Lung microvascular endothelial cell (primary cell): ENCODE measurements at places on chromosomes 7 and 10. TPM values are rescaled to one million over a fixed set of nuclear protein-coding genes. Genes with fewer than 3 reads are reported as not detected.

DENND2A gene
- total RNA-seq = 0.22 and 1.6 TPM in 2 replicates

GIMAP7 gene
- 44.2 and 104 TPM in 2 replicates for total RNA-seq

DNA sequence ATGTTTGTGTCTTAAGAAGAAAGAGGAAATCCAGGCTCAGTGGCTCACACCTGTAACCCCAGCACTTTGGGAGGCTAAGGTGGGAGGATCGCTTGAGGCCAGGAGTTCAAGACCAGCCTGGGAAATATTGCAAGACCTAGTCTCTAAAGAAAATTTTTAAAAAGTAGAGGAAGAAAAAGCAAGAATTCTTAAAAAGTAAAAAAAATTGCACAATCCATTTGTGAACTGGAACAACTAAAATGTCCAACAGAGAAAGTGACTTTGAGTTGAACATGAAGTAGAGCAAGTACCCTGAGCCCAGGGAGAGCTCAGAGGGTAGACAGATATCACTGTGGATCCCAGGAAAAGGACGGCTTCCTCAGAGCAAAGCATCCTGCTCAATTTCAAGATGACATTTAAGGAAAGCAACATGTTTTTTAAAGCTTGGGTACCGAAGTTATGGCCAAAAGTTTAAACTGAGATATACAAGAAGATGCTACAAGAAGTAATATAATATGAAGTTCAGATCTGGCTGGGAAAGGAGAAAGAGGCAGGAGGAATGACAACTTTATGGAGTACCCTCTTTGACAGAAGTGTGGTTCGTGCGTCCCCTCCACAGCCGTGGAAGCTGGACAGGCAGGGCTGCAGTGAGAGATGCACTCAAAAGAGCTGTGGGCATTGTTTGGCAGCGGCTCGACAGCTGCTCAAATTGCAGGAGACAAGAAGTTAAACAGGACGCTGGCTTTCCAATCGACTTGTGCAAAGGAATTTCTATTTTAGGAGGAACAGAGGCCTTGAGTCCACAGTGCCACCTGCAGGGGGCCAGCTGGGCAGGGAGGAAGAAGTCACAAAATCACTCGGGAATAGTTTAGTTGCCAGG lies 201.3 kb downstream of the JCAD start:
- peak; percentile 91 for DNase-seq

DNA sequence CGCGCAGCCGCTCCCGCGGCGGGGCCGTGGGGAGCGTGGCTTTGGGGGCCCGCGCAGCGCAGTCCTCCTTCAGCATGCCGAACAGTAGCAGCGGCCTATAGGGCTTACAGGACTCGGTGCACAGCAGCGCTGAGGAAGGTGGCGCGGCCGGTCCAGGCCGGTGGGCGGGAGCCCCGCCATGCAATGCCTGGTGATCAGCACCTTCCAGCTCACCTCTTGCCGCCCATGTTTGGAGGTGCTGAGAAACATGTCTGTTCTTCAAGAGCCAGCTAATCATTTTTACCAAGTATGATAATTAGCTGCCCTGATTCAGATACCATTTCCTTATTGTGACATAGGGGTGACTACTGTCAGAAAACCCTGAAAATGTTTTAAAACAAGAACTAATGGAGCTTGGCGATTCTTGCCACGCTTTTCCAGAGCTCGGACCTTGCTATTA lies 33.5 kb upstream of the SFTPD start:
- DNase-seq = peak; percentile 3

DNA sequence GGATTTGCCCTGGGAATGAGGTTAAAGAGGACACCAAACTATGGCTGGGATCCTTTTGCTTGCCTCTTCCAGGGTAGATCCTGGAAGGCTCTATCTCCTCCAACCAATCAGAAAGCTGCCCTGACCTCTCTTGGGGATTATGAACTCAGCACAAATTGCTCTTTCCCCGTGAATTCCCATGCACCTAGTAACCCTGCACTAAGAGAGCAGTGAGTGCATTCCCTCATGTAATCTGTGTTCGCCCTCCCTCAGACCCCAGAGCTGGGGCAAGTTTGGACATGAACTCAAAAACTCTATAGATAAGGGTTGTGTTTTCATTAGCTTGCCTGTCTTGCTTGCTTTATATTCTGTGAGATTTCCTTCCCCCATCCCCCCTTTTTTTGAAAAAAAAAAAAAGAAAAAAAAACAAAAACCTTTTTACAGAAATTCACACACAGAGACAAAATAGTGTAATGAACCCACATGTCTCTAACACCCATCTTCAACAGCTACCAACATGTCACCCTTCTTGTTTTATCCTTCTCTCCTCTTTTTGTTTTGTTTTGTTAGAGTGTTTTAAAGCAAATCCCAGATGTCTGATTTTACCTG lies 225.5 kb upstream of the TCF7L2 start:
- DNase-seq = no peak

GRCh38 chr7:86295526-86295925 lies 348.2 kb upstream of the GRM3 start:
- no peak for DNase-seq
